T-helper 2 cell (primary cell): ENCODE measurements at places on chromosomes 2 and 18.
A peak's percentile ranks its signal among the peaks of the same experiment; 100 is the strongest.

- DNase-seq = no peak
These were observed 27.9 kb downstream of the PDIA6 start for GRCh38 chr2:10784719-10785118.

- no peak for DNase-seq
These were observed 283.4 kb downstream of the CLIP4 start for GRCh38 chr2:29398384-29399237.

DNA sequence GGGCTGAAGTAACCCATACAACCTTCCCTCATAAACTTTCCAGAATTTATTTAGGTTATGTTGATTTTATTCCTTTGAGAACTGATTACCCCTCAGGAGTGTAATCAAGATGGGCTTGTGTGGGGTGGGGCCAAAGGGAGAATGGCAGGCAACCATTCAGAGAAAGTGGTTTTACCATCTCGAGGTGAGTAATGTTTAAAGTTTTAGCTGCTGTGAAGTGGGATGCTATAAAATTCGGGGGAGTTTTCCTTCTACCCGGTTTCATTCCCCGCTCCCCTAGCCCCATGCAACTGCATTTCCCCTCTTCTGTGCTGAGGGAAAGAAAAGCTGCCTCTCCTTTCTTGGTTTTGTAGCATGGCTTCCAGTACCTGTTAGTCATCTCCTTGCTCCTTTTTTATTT, 34.7 kb downstream of the MAP4K4 start:
- DNase-seq = no peak

GRCh38 chr2:4715065-4715464, 977.1 kb upstream of the SOX11 start:
- DNase-seq = no peak

DNA sequence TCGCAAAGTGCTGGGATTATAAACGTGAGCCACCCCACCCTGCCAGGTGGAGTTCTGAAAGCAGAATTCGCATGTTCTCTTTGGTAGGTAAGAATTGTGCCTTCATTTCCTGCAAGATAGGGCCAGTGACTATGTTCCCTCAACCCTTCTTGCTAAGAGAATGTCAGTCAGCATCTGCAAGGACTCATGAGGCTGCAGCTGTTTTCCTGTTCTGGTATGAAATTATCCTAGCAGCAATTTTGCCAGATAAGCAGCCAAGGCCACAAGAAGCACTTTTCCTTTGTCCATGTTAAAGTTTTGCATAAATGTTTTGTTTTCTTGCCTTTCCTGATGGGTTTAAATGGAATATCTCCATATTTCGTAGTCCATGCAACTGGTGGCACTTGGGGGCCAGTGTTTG, 6.8 kb upstream of the ARHGAP28 start:
- no peak for DNase-seq

DNA sequence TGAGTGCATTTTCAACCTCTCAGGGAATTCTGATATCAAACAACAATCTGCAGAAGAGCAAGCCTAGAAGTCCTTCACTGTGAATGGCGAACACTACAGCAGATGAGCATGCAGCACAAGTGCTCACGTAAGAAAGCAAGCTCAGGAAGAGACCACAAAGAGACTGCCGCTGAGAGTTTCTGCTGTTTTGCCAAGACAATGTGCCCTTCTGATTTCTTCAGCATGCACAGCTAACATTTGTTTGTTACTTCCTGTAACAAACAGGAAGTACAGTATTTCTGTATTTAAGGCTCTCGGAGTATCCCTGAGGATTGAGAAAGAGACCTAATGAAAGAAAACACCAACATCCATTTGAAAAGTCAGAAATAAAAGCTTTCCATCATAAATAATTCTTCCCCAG, 45.9 kb downstream of the MBOAT2 start:
- no peak for DNase-seq

- no peak for DNase-seq
These were observed 294.9 kb downstream of the EIPR1 start for GRCh38 chr2:3082705-3083104.

- no peak for DNase-seq
These were observed 180.6 kb downstream of the CLIP4 start for GRCh38 chr2:29295845-29296244.

DNA sequence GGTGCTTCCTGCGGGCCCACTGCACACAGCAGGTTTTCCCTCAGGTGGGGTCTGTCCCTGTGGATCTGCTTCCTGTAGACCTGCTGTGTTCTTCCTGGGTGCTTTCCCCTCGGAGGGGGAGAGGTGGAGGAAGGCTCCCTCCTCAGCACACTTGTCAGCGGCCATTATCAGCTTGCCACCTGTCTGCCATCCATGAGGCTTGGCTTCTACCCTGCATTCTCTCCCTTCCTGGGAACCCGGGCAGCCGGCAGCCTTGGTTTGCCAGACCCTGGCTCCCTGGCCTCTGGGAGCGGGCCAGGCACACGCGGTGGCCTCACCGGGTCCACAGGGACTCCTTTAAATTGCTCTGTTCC, 58.5 kb downstream of the INPP5D start:
- no peak for DNase-seq

DNA sequence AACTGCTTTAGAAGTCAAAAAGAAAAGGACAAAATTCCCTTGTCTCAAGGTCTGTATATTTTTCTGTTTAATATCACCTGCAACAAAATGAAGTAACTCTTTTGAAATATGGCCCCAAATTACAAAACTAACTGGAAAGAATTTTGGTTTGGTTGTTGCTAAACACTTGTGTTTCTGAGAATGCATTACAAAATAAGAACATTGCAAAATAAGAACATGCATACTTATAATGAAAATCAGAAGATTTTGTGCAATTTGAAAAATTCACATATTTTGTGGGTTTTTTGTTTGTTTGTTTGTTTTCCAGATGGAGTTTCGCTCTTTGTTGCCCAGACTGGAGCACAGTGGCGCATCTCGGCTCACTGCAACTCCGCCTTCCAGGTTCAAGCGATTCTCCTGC, 21.8 kb downstream of the NDUFB3 start:
- DNase-seq = no peak

- DNase-seq = no peak
These were observed 34.3 kb downstream of the CRACDL start for GRCh38 chr2:98901702-98902101.

- DNase-seq = no peak
These were observed 319.8 kb downstream of the TDRD15 start for GRCh38 chr2:21443494-21444105.

DNA sequence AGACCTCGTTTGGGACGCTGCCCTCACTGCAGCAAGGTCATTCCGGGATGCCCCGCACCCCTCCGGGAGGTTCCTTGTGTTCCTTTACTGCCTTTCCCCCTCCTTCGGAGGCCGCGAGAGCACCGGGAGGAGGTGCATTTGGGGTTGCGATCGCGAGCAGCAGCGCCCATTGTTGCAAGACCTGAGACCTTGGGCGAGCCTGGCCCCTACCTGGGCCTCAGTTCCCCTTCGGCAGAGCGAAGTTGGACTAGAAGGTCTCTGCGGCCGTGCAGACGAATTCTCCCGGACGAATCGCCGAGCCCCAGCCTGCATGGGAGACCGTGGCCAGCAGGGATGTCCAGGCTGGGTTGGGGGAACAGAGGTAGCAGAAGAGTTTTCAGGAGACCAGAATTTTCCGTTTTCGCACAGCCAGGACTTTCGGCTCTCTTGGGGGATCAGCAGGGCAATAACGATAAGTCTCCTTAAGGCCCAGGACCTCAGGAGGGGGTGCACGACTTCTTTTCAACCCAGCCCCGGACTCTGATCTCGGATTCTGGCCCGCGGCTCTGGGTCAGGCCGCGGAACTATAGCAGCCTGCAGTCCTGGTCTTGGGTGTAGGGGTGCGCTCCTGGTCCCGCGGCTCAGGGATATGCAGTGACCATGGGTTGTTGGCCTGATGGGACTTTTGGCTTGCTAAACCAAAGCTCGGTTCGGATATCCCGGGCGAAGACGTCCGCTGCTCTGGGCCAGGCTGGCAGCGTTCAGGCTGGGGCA, 2.8 kb downstream of the GDF7 start:
- DNase-seq = no peak

DNA sequence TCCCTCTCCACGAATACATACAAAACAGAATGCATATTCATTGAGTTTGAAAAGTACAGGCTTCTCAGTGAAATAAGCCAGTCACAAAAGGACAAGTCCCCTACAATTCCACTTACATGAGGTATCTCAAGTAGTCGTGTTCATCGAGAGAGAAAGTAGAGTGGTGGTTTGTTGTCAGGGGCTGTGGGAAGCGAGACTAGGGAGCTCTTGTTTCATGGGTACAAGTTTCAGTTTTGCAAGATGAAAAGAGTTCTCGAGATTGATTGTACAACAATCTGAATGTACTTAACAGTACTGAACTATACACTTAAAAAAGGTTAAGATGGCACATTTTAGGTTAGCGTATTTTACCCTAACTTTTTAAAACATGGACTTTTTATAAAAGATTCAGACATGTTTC, 71.5 kb upstream of the TTC39C start:
- DNase-seq = peak; percentile 16

GRCh38 chr2:14927021-14927564, 294.6 kb downstream of the LRATD1 start:
- DNase-seq = no peak
